Gastrocnemius medialis (tissue), 4 donors: ENCODE measurements at places on chromosomes 13 and 19. TPM values are rescaled to one million over a fixed set of nuclear protein-coding genes. Genes with fewer than 3 reads are reported as not detected.

TEAD2 gene
- 6.8 TPM for total RNA-seq

CEACAM8 gene
- total RNA-seq, result not detected

PALM gene
- total RNA-seq, result 4.4 TPM

NFIX gene
- total RNA-seq, result 113 TPM

SLC5A5 gene
- not detected for total RNA-seq

ZNF549 gene
- 1.7 TPM for total RNA-seq

NLRP9 gene
- not detected for total RNA-seq

TYROBP gene
- 19.8 TPM for total RNA-seq

EPS8L1 gene
- 2.3 TPM for total RNA-seq

ALOX5AP gene
- total RNA-seq, result 5.6 TPM

MAP4K1 gene
- total RNA-seq, result 0.78 TPM

IL27RA gene
- 2.3 TPM for total RNA-seq

ZNF681 gene
- 0.23 TPM for total RNA-seq

CATSPERD gene
- total RNA-seq, result not detected

FGF21 gene
- not detected for total RNA-seq

COL4A2 gene
- 85.8 TPM for total RNA-seq

IGFL1 gene
- not detected for total RNA-seq

MCEMP1 gene
- total RNA-seq, result not detected

NCAN gene
- not detected for total RNA-seq

CNN1 gene
- 5.0 TPM for total RNA-seq

CRX gene
- not detected for total RNA-seq

ZNF844 gene
- total RNA-seq, result 2.2 TPM

LRRC4B gene
- total RNA-seq, result 0.33 TPM

TEX29 gene
- total RNA-seq, result 1.1 TPM

ZSCAN4 gene
- not detected for total RNA-seq

ADAMTS10 gene
- total RNA-seq, result 4.3 TPM
